ENCODE measurements at places on chromosomes 1 and 21.
A peak's percentile ranks its signal among the peaks of the same experiment; 100 is the strongest.

DNA sequence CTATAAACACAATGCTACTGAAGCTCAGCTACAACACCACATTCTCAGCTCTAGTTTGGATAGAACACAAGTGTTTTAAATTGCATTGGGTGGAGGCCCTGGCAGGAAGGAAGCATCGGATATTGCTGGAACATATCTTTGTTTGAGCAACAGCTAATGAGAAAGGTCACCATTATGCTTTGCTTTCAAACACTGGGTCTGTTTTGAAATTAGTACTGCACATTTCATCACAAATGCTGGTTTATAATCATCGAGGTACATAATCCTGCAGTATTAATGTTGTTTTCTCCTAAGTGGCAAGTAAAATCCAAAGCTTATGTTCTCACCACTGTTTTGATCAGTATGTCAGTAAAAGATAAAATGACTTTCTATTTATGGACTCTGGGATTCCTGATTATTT is 61.5 kb upstream of the ARHGAP29 start:
- DNase-seq, result peak; percentile 77

GRCh38 chr1:199404976-199405375 is 622.5 kb upstream of the NR5A2 start:
- no peak for DNase-seq

DNA sequence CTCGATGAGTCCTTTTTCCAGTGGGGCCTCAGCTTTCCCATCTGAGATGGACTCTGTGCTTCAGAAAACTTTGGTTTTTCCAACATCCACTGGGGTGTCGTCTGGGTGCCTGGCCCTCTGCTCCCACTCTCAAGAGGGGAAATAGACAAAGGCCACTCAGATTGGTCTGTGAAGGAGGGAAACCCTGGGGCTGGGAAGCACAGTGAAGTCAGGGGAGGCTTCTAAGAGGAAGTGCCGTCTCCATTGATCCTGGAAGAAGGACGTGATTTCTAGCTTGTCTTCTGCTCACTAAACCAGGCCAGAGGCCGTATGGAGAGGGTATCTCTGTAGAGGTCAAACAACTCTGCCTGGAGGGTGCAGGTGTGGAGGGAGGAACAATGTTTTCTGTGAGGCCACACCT is 5.2 kb downstream of the KNCN start:
- no peak for DNase-seq

GRCh38 chr1:233360525-233361102 is 33.1 kb downstream of the MAP3K21 start:
- DNase-seq, result no peak

DNA sequence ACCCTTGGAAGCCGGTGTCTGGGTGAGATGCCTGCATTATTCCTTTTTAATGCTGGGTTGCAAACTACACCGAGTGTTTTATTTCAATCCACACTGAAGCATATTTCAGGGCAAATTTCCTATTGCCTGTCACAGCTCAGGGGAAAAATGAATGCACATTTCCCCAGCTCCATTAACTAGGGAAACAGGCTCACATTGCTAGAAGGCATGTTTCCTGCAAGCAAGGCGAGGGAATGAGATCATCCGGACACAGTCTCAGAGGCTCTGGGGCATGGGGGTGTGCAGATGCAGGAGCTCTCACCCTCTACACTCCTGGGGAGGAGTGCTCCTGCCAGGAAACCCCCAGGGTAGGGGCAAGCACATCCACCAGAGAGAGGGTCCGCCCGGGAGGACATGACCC is 24.6 kb downstream of the SYT2 start:
- no peak for DNase-seq
